ENCODE measurements at places on chromosomes 7 and 10. TPM values are rescaled to one million over a fixed set of nuclear protein-coding genes. Genes with fewer than 3 reads are reported as not detected.

- no peak for DNase-seq
These were observed 145.3 kb downstream of the SFMBT2 start for GRCh38 chr10:7265396-7266123.

- no peak for DNase-seq
These were observed 7.0 kb downstream of the MXI1 start for GRCh38 chr10:110214371-110214826.

GRCh38 chr7:128270826-128271272 is 29.8 kb downstream of the LEP start:
- DNase-seq, result no peak

DNA sequence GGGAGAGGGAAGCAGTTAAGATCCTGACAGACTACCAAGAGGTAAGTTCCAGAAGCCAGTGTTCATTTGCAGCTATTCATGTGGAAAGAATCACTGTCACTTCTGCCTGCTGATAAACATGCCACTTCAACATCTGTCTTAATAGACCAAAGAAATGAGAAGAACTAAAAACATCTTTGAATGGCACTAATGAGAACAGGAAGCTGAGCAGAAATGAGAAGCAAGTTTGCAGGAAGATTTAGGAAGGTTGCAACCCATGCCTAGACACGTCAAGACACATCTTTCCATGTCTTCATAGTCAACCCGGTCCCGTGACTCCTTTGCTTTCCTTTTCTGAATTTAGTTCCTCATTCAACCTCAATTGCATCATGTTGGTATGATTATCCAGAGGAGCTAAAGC is 180.0 kb downstream of the PDE1C start:
- no peak for DNase-seq

- no peak for DNase-seq
These were observed 106.5 kb downstream of the TCF7L2 start for GRCh38 chr10:113056441-113057021.

- no peak for DNase-seq
These were observed 216.9 kb downstream of the SORCS1 start for GRCh38 chr10:106947643-106948042.

DNA sequence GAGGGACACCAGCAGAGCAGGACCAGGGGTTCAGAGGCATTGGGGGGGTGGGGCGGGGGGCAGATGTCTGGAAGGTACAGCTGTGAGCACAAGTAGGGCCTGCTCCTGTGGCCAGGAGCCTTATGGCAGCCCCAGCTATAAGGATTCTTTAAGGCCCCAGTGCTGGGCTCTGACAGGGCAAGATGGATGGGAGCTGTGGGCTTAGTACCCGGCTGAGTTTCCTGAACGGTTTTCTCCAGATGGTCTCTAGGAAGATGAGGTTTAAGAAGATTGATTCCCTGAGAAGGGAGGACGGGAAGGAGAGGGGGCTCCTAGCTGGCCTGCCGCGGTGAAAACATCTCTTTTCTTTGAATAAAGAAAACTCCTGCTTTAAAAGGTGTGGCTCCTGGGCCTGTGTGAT is 30.1 kb upstream of the COMTD1 start:
- no peak for DNase-seq

GRCh38 chr7:47329320-47329926 is 252.5 kb downstream of the TNS3 start:
- DNase-seq, result no peak

DNA sequence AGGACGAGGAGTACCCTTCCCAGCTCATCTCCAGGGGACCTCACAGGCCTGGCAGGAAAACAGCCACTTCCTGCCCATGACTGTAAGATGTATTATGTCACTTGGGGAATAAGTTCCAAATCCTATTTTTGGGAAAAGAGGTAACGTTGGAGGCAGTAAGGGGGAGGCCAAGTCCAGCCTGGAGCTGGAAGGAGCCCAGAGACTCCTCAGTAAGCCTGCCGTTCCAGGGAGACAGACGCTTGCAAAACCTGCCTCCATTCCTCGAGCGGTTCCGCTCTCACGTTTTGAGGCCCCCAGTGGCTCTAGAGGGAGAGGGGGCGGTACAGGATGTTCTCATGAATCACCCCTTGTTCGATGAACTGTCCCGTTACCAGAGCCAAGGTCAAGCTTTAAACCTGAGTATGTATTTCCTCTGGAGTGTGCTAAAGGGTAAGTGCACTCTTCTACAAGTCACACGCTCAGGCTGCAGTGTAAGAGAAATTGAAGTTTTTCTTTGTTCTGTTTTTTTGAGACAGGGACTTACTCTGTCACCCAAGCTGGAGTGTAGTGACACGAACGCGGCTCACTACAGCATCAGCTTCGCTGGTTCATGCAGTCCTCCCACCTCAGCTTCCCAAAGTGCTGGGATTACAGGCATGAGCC is 45.5 kb upstream of the CYTH3 start:
- DNase-seq, result peak; percentile 89

DNA sequence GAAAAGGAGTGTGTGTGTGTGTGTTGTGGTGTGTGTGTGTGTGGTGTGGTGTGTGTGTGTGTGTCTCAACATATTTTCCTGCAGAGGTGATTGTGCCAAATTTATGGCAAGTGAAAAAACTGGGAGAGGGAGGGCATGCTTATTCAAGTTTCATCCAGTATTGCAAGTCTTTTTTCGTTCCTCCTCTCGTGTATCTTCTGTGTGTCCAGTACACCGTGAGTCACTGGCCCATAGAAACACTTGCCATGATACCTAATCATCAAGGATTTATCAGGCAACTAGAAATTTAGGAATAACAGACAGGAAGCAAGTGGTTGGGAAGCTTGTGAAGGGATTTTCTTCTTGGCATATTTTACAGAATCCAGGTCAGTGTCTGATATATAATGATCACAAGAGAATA is 820.5 kb downstream of the GATA3 start:
- no peak for DNase-seq

The KLF14 gene
- total RNA-seq, result 0.83 TPM

The UMAD1 gene
- total RNA-seq, result 12.7 TPM

The ACSM6 gene
- total RNA-seq, result not detected

The MMRN2 gene
- 94.8 TPM for total RNA-seq

The PIP gene
- not detected for total RNA-seq

All from uterus (tissue), 4 donors.